ENCODE measurements at places on chromosomes 1 and 21.

DNA sequence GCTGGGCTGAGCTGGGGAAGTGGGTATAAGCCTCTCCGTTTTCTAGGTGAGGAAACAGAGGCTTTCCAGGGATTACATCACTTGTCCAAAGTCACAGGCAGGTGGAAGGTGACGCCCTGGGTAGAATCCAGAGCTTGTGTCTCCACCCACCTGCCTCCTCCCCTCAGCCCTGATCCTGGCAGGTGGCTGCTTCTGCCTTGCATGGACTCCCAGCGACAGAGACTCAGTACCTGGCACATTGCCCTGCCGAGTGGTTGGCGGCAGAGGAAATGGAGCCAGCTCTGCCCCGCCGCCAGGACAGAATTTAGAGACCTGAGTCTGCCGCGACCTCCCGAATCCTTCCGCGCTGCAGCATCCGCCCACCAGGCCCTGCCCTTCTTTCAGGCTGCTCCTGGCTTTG, 2.1 kb downstream of the PLA2G2E start:
- no peak for DNase-seq

GRCh38 chr1:213985209-213986019, 2.4 kb upstream of the PROX1 start:
- DNase-seq = no peak

GRCh38 chr1:11321656-11322491, 48.9 kb downstream of the UBIAD1 start:
- no peak for DNase-seq

- DNase-seq = no peak
Measured at GRCh38 chr1:25640646-25641328, 24.2 kb downstream of the MAN1C1 start.

- DNase-seq = no peak
Measured at GRCh38 chr1:156283521-156283920, 604 bp upstream of the TMEM79 start.

Measured in right hindlimb (tissue), 1 donor.